ENCODE measurements at places on chromosomes 3 and 15. TPM values are rescaled to one million over a fixed set of nuclear protein-coding genes. Genes with fewer than 3 reads are reported as not detected.

DNA sequence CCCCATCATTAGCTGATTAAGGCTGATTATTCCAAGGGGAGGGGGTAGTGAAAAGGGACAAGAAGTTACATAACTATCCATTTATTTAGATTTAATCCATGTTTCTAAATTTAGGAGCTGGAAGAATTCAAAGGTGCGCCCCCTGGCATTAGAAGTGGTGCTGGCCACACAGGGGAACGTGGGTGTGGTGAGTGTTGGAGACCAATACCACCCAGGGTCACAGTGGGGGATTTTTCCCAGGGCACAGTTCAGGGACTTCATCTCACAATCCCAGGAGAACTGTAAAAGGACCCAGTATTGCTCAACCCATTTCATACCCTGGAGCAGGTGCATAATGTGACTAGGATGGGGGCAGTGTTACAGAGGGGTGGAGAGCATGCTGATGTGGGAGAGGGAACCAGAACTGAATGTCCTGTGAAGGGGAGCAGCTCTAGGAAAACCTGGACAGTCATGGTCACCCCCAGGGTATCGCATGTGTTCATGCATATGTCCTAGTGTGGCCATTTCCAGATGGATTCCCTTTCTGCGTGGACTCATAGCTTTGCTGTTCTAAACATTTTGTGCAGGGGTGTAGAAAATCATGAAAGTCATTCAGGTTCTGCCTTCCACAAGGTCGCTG lies 110.3 kb downstream of the LSM3 start:
- no peak for DNase-seq

- no peak for DNase-seq
Observed at GRCh38 chr3:55678546-55679216, 191.6 kb upstream of the WNT5A start.

GRCh38 chr3:40923143-40923542 lies 276.2 kb upstream of the CTNNB1 start:
- DNase-seq = no peak

GRCh38 chr3:34263101-34263621 lies 464.7 kb downstream of the PDCD6IP start:
- DNase-seq = no peak

DNA sequence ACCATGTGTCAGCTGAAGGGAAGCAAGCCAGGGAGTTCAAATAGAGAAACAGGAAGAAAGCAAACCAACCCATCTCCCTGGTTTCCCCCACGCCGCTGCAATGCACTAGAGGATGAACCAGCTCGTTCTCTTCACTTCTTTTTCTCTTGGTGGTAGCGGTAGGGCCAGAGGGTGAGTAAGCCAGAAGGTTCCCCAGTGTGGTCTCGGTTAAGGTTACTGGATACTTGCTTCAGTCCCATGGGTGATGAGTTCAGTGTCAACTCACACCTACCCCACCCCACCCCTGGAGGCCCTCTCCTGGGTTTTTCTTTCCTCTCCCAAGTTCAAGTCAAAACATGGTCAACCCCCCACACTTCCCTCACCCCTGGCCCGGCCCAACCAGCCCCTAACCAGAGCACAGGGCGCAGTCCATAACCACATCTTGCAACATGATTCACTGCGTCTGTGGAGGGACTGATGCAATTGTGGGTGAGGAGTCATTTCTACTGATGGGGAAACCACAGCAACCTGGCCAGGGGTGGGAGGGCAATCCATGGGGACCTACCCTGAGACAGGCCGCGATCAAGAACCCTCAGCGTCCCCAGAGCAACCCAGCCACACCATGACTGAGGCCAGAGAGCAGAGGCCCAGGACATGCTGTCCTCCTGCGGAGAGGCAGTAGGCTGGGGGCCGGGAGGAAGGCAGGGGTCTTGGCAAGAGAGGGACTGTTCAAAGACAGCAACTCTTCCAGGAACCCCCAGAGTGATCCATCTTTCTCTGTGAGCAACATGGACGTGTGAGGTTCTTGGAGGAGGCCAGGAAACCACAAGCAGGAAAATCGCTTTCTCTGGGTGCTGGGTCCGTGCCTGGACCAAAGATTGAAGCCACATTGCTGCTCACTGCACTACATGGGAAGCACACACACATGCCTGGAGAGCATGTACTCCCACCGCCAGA lies 276.6 kb downstream of the UACA start:
- DNase-seq = no peak

DNA sequence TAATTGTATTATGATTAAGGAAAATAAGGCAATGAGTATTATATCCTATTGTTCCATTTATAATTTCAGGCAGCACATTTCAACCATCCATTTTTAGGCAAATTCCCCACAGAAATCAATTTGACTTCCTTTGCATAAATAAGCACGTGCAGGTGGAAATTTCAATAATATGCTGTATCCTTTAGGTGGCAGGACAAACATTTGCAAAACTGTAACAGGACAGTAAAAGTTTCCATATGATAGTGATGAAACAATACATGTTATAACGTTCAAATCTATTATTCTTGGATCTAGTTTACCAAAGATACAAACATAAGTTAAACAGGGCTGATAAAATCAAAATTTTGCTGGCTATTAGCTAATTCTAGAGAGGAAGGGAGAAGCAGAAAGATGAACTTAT lies 8.5 kb downstream of the UACA start:
- DNase-seq = no peak

The DNASE1L3 gene
- 13.1 TPM for polyA plus RNA-seq

The GABRR3 gene
- polyA plus RNA-seq = not detected

The SORD gene
- 38.0 TPM for polyA plus RNA-seq
